ENCODE measurements at places on chromosomes 4 and X.
A peak's percentile ranks its signal among the peaks of the same experiment; 100 is the strongest.

- DNase-seq, result no peak
These were observed 227.8 kb downstream of the STIM2 start for GRCh38 chr4:27088491-27088890.

DNA sequence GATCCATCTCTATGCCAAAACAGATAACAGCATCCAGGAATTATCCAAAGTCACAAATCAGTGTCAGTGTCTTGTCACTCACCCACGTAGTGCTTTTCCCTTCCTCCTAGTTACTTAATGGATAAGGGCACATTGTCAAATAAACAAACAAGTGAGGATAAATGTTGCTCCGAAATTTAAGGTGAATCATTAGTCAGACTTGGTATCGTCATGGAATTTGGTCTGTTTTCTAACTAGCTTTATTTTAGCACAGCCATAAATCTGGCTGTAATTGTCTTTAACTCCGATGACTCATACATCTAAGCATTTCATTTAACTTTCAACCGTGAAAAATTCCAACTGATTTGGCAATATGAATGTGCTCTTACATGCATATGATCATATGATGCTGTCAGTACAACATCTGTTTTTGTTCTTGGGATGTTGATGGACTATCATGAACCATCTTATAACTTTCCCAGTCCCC is 83.3 kb downstream of the SNCA start:
- DNase-seq, result no peak

GRCh38 chrX:84717343-84717742 is 215.1 kb upstream of the HDX start:
- DNase-seq, result no peak

GRCh38 chr4:81084634-81085033 is 54.1 kb downstream of the BMP3 start:
- no peak for DNase-seq

GRCh38 chrX:71930298-71930697 is 19.7 kb downstream of the NHSL2 start:
- DNase-seq, result no peak

GRCh38 chr4:30720021-30720660 is at the start of gene PCDH7:
PCDH7 (plus strand) TSS chr4:30720369; CDS start chr4:30721423, 1,054 bp downstream.
- peak; percentile 42 for DNase-seq

- no peak for DNase-seq
These were observed 161.6 kb upstream of the SPRY1 start for GRCh38 chr4:123234955-123235354.

- DNase-seq, result no peak
These were observed 71.1 kb upstream of the ZCCHC13 start for GRCh38 chrX:74232859-74233258.

GRCh38 chrX:17390419-17390850 is 15.4 kb downstream of the NHS start:
- no peak for DNase-seq

DNA sequence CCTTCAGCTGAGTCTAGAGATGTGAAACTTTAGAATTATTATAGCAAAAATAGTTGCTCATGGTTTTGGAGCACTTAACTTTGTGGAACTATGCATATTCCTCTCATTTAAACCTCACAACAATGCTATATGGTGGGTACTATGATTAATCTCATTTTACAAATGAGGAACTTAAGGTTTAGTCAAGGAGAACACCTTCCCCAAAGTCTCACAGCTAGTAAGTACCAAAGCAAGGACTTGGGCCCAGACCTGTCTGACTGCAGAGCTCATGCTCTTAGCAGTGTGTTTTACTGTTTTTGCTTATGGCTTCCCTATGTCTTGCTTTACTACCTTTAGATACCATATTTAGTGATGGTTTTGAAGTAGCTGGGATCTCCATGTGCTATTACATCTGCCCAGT is 5.1 kb downstream of the UBE2A start:
- no peak for DNase-seq

GRCh38 chrX:150358651-150359050 is 4.5 kb upstream of the MAMLD1 start:
- no peak for DNase-seq

DNA sequence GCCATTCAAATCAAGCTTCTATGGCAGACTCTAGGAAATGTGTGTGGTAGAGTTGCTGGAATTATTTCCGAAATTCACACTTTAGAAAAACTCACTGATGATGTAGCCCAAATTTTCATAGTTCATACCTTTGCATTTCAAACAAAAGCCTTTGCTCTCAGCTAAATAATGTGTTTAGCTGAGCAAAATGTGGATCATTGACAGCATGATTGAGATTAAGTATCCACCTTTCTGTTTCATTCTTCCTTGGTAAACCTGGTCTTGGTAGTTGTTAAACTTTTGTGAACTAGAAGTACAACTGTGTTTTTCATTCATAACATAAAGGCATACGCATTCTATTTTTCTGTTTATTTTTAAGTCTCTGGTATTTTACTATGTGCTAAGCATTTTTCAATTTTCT is 7.2 kb downstream of the PCDH7 start:
- DNase-seq, result no peak

DNA sequence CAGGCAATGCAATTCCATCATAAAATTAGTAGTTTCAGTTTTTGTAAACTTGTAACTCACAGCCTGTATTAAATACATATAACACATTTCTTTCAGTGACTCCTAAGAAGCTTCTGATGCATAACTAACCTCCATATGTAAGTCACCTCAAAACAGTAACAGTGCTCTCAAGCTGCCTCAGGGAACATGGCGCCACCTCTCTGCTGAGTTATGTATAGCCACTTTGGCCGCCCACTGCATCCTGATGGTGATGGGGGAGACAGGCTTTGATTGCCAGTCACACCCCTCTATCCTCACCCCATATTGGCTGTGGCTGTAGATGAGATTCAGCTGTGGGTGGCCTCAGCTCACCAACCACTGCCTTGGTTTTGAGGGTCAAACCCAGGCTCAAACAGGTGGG is 54.3 kb downstream of the LRBA start:
- DNase-seq, result no peak

DNA sequence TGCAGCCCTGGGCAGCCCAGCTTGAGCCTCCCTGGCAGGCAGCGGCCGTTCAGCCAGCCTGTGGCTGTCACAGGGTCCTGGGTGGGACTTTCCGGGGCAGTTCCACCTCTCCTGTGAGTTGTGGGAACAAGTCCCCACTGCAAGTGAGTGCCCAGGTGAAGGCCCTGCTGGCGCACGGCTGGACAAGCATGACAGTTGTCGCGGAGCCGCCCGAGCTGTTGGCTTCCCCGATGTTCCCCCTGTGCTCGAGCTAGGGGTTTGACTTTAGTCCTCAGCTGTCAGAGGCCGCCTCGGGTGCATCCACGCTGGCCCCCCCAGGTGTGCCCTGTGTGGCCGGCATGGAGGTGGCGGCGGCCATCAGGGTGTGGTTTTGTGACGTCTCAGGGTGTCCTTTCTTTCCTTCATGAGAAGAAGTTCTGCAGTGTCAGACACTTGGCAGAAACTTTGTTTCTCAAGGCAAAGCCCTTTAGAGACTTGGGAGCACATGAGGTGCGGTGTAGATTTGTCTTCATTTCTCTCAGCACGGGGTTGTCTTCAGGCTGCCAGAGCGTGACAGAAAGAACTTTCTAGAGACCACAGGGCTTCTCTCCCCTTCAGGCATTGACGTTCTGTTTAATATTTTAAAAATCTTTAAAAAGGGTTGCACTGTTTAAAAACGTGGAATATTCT is 69.4 kb upstream of the HGFAC start:
- DNase-seq, result no peak

DNA sequence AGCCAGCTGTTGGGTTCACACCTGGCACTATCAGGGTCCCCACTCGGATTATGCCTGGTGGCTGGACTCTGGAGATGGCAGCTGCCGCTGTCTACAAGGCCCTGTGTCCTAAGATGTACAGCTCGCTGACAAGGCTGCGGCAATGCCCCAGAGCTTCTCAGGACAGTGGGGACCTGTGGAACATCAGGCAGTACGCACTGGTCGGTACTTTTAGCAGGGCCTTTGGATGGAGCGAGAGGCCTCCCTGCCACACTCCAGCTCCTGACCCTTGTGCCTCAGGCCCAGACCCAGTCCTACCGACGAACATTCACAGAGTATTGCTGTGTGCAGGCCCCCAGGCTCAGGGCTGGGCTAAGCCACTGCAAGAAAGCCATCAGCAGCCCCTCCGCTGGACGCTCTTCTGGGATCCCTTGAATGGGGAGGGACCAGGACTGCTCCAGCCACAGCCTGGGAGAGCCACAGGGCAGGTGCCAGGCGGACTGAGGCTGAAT is 45.7 kb upstream of the HMX1 start:
- no peak for DNase-seq

DNA sequence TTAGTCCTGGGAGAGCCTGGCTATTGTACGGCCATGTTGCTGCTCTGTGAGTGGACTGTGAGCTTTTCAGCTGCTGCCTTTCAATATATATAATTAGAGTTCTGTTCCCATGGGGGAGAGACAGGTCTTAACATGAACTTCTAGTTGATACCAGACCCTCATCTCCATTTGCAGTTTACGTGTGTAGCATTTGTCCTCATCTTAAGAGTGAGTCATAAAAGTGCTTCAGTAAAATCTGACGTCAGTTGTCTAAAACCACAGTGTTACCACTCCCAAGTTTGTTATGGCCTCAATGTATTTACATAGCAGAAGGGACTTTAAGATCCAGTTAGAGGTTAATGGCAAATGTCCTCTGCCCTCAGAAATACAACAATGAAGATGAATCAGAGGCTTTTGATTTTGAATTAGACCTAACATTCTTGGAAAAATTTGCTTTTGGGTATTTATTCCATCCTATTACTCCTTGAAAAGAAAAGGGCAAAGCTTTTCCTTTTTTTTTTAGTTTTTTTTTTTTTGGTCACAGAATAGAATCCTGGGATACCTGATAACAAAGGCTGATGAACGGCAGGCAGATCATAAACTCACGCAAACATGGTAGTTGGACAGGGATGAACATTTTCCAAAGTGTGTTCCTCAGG is 38.6 kb downstream of the PHOX2B start:
- DNase-seq, result no peak

DNA sequence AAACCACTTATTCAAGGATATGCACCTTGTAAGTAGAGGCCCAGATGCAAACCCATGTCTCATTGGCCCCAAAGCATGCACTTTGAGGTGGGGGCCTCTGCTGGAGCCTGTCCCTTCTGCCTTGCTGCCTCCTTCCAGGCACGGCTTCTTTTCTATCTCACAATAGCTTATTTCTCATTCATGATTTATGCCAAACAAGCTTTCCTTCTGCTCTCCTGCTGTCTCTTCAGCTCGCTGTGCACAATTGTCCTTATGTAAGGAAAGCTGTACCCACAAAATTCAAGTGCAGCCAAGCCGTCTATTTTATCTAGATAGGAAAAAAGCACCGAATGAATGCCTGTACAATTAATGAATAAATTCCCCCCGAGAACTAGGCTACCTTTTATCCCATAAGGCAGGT is 124.8 kb upstream of the PACRGL start:
- DNase-seq, result no peak

DNA sequence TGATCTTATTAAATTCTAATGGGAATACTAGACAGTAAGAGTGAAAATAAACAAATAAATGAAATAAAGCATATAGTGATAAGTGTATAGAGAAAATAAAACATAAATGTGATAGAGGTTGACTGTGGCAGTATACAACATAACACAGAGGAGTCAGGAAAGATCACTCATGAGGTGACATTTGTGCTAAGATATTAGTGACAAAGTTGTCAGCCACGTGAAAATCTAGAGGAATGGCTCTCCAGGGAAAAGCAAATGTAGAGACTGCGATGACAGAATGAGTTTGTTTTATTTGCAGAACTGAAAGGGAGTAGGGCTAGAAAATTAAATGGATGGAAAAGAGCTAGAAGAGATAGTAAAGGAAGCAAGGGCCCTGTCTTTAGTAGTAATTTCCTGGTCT is 72.8 kb upstream of the GABRA2 start:
- no peak for DNase-seq

- no peak for DNase-seq
These were observed 164.7 kb downstream of the CHIC2 start for GRCh38 chr4:53899586-53900270.

DNA sequence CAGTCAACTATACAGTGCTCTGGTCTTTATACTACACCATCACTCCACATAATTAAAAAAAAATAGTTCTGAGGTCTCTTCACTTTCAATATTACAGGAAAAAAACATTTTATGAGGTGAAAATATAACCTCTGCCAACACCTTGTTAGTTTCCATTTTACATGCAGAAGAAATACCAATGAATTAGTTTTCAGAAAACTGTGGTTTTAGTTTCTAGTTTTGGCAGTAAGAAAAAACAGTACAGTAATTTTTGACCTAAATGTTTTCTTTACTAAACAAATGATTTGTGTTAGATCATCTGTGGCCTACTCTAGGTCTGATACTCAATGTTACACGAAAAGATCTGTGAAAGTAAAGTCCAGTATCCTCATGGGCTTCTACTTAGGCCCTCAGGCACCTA is 10.0 kb downstream of the SULT1E1 start:
- no peak for DNase-seq

GRCh38 chr4:7978907-7979651 is 39.4 kb upstream of the AFAP1 start:
- peak; percentile 68 for DNase-seq

DNA sequence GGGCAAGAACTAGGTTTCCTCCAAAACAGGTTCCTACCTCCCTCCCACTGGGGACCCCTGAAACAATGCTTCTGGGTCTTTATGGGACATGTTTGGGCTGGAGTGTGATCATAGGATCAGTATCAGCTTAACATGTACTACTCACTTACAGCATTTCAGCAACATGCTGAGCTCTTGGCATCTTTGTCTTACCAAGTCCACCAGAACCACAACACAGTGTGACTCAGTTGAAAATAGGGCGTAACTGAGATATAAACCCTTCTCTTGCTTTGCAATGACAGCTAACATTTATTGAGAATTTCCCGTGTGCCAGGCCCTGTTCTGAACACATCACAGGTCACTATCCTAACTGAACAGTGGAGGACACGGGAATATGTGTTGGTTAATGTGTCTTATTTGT is 218.5 kb upstream of the LNX1 start:
- no peak for DNase-seq

GRCh38 chr4:156892805-156893204 is 78.8 kb downstream of the PDGFC start:
- DNase-seq, result no peak

- DNase-seq, result no peak
These were observed 12.2 kb upstream of the RAP1GDS1 start for GRCh38 chr4:98248934-98249333.

All from NT2/D1 (cell line).